Stimulated activated CD4-positive, alpha-beta T cell treated with anti-CD3 and anti-CD28 coated beads, Interleukin-15, amount 100 ng/mL, for 48 hours (primary cell): ENCODE measurements at places on chromosomes 12 and 14.

DNA sequence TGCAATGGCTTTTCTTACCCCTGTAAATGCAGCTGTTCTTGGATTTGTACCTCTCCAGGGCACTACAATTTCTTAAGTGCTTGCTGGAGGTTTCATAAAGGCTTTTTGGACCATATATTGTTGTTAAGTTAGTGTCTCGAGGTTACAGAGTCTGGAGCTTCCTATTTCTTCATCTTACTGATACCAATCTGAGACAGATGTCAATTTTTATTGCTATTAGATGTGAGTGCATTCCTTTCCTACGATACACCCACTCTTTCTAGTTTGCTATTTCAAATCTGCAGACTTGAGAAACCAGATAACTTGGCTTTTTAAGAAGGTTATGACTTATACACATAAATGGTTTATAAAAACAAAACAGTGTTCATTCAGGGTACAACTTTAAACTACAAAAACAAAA is 2.1 kb downstream of the NOXRED1 start:
- no peak for DNase-seq

- no peak for DNase-seq
Measured at GRCh38 chr14:92198804-92199203, 77.0 kb downstream of the CPSF2 start.

DNA sequence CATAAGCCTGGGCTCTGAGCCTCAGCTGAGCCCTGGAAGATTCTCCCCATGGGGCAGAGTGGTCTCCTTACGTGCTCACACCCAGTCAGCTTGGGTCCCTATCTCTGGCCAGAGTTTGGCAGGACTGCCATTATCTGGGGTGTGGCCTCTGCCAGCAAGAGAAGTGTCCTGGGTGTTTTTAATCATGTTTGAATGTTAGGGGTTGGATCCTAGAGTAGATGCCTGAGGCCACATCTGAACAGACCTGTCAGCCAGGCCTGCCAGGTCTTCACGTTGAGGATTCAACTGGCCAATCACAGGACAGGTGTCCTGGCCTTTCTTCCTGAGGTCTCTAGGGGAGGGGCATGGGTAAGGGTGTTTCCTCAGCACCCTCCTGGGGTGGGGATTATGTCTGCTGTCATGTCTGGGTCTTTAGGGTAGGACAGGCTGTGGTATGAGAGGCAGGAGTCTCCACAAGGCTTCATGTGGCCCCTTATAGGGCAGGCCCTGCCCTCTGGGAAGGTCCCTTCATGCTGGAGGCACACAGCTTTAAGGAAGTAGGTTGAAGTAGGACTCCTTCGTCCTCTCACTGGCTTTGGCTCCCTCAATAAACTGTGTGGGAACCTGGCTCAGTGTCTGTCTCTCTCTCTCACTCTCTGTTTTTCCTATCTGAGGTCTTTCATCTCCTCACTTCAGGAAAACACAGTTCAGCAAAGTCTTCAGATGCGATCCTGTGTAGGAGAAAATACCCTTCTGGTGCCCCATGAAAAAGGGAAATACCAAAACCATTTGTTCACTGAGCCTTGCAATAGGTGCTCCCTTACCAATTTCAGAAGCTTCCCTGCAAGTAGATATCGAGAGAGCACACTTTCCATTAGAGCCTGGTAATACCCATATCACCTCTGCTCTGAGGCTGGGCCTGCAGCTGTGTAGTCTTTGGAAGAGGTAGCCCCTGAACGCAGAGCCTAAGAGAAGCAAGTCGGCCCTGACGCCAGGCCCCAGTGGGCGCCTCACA is 6.7 kb upstream of the FITM1 start:
- no peak for DNase-seq

DNA sequence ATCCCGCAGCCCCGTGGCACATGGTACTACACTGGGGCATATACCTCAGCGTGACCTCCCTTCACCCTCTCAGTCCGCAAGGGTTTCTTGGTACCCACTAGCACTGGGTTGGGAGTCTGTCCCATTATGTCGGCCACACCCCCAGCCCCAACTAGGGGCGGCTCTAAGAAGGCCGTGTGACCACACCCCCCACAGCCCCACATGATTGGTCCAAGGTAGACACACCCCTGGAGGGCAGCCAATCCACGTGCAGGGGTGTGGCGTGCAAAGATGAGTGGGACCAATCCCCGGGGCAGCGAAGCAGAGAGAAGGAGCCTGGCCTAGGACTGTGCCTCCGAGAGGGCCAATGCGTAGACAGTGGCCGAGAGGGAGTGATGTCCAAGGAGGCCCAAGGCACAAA is 34.6 kb upstream of the BEGAIN start:
- DNase-seq: no peak

DNA sequence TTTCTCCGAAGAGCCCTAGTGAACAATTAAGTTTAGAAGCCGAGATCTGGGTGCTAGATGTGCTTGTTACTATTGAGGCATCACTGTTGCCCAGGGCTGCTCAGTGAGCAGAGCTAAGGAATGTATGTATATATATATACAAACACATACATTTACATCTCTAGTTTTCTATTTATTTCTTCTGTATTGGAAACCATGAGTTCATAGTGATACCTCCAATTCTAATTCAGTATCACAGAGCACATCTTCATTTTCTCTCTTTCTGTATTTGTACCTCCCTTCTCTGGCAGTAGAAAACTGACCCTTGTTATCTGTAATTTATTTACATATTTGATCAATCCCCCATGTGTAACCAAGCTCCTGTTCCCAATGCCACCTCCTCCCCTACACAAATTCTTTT is 40.7 kb upstream of the FUT8 start:
- no peak for DNase-seq

DNA sequence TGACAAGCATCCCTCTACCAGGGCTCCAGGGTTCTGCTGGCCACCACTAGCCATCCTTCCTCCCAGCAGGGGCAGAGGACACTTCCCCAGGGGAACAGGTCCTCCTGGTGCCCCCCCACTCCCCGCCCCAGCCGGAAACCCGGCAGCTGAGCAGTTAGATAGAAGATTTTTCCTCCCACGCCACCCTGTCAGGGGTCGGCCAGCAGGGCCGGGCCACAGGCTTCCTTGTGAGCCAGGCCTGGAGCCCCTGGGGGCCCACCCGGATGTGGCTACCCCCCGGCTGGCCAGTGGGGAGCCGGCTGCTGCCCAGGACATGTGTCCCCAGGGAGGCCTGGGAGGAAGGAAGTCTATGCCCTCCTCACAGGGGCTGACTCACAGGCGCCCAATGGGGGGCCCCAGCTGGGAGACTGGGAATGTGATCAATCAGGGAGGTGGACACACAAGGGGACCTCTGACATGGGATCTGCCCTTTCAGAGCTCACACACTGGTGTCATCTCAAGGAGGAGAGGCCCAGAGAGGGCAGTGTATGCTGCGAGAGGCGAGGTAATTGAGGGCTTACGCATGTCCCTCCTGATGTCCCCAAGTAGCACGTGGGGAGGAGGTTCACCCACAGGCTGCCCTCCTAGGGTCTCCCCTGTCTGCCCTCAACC is 4.2 kb downstream of the SH2B3 start:
- no peak for DNase-seq

DNA sequence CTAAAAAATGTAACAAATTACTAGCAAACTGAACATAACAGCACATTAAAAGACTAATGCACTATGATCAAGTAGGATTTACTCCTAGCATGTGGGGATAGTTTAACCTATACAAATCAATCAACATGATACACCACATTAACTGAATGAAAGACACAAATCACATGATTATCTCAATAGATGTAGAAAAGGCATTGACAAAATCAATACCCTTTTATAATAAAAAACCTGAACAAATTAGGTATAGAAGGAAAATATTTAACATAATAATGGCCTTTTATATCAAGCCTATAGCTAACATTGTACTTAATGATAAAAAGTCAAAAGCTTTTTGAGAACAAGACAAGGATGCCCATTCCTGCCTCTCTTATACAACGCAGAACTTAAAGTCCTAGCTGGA is 540.0 kb downstream of the RERGL start:
- DNase-seq: no peak

DNA sequence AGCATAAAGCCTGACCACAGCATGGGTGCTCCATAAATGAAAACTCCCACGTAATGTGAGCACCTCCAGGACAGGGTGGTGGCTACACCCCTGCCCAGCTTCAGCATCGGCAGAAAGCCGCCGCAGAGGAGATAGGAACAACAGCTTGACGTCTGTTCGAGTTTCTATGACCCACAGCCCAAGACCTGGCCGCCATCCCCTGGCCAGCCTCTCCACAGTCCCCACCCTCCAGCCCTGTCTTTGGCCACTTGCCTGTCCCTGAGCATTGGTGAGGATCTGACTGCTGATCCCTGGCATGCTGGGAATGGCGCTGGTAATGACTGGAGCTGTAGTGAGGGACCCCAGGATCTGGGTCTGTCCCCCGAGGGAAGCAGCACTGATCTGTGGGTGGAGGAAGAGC is 21.3 kb downstream of the POU6F1 start:
- no peak for DNase-seq

- no peak for DNase-seq
Measured at GRCh38 chr12:56614627-56615026, 15.5 kb downstream of the BAZ2A start.

DNA sequence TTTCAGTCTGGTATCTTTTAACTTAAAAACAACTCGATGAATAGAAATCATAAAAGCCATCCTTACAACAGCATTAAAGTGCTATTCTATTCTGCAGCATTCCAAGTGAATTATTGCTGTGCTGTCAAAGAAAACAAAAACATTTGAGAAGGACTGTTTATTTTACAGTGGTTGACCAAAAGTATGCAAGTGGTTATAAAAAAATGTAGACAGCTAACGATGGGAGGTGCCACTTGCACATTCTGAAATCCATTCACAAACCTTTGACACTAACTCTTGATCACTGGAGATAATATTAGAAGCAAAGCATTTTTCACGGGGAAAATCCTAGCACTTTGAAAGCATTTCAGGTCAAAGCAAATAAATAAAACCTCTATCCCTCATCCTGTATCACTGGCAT is 55.6 kb downstream of the HMGA2 start:
- no peak for DNase-seq

- peak; percentile 23 for DNase-seq
Measured at GRCh38 chr12:116194935-116195431, 82.5 kb downstream of the MED13L start.

- peak; percentile 20 for DNase-seq
Measured at GRCh38 chr14:65850429-65851135, 438.1 kb downstream of the FUT8 start.

GRCh38 chr12:43586646-43587245 is 34.7 kb upstream of the ADAMTS20 start:
- DNase-seq: no peak

- DNase-seq: no peak
Measured at GRCh38 chr14:71115821-71116567, 208.7 kb downstream of the PCNX1 start.

GRCh38 chr12:55722948-55723347 is 2.8 kb downstream of the RDH5 start:
- no peak for DNase-seq

GRCh38 chr14:71583705-71584104 is 348.5 kb upstream of the RGS6 start:
- DNase-seq: no peak

DNA sequence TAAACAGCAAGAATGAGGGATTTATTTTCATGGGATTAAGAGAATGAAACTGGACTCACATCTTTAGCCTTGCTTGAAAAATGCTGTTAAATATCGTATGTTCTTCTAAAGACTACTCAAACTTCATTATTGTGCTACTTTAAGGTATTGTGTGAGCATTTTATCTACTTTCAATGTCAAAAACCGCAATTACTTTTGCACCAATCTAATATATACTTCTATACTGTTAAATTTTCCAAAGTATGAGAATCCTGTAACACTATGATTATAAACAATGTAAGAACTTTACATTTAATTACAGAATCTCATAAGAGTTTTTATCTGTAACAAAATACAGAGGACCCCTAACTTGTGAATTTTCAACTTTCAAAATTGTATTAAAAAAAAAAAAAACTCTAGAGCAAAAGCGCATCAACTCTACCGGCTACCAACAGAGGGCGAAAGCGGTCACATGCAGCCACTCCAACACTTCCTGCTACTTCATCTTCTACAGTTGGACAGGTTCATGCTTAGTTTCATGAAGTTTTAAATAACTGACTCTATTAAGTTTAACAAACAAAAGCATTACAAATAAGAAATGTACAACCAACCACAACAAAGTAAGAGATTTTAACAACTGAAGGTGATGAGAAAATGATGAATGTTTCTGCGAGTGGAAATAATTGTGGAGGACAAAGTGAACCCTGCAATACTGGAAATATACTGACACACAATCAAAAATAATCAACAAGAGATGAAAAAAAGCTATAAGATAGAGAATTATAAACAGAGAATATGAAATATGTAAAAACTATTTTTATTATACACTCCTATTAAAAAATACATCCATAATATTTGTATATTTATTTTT is 210.9 kb downstream of the MED13L start:
- peak; percentile 20 for DNase-seq

DNA sequence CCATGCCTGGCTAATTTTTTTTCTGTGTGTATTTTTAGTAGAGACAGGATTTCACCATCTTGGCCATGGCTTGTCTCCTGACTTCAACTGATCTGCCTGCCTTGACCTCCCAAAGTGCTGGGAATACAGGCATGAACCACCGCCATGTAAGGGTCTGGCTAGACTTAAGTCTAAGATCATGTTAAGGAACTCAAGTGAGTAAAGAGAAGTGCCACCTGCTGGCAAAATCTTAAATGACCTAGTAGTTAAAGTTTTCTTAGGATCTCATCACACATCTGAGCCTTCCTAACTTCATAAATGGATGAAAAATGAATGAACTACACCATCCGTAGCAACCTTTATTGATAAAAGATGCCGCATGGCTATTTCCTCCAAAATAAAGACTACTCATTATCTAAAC is 1.7 kb upstream of the C12orf56 start:
- no peak for DNase-seq

- DNase-seq: no peak
Measured at GRCh38 chr12:128408669-128409068, 141.7 kb downstream of the TMEM132C start.

DNA sequence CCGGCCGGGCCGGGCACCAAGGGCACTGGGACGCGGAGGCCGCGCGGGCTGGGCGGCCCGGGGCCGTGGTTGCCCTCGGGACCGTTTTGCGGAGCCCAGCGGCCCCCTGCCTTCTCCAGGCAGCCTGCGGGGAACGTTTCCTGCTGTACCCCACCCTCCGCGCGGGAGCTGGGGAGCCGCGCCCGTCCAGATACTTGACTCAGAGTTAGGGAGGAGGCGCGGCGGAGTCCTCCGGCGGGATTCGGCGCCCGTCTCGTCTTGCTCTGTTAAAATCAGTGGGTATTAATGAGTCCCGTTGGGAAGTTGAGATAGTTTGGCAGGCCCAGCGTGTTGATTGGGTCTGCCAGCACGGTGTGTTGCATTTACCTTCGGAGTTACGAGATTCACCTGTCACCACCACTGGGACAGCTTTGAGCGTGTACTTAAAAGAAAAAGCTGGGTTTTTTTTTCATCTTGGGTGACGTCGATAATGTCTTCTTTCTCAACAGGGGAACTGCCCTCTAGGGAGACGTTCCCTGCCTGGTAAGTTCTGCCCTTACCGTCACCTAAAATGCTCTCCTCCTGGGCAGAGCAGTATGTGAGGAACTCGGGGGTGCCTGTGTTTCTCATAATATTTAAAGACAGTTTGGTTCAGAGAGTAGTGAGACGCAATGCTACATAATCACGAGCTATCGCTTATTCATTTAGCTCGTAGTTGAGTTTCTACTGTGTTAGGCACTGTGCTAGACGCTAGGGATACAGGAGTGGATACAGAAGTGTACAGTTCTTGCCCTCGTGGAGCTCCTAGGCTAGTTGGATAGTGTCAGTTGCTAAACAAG is 596 bp downstream of the DLST start:
- peak; percentile 34 for DNase-seq
